ENCODE measurements at places on chromosomes 1 and 21.

GRCh38 chr1:183553331-183553730, 36.9 kb downstream of the NCF2 start:
- DNase-seq: no peak

DNA sequence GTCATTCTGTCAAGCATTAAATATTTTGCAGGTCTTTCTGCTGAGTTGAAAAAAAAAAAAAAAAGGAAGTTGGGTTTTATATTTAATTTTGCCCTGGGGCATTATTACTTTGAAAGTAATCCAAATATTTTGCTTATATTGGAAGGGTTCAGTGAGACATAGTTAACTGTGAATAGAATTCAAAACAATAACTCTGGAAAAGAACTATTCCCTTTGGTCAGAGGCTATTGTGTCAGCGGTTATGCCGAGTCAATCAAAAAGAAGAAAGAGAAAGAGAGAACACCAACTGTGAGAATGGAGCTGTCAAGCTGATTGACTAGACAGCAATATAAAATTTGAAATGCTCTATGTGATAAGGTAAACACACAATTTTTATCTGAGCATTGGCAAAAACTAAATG, 761.7 kb downstream of the ADGRL2 start:
- no peak for DNase-seq

GRCh38 chr1:77170687-77171086, 48.5 kb downstream of the PIGK start:
- no peak for DNase-seq

DNA sequence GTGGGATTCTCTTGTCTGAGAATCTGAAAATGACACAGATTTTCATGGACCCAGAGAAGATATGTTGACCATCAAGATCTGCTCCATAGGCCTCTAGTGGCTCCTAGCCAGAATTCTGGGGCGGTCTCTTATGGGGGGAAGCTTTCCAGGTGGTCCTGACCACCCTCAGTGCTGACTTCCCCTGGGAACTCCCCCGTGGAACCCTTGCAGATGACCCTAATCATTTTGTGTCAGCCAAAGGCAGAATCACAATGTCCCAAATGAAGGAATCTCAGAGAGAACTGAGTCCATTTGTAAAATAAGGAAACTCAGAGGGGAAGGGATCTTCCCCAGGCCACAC, 3.6 kb downstream of the HEYL start:
- DNase-seq: no peak

DNA sequence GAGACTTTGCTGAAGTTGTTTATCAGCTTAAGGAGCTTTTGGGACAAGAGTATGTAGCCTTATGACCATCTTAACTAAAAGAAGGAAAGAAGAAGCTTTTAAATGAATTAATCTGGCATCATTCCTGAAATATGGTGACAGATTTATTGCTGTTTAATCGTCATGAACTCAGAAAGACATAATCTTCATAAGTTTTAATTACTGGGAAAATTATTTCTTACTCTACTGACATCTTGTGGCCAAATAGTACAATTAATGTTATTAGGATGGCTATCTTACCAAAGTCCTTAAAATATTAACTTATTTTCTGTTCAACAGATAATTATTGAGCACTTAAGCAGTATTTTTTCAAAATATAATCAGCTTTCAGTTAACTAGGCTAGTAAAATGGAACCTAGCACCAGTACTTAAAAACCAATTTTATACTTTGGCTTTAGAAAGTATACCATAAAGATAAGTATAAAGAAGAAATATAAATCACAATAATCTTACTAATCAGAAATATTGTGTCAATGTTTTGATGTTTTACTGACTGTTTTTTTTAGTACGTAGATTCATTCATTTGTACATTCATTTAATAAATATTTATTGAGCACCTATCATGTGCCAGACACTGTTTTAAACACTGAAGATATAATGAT, 34.7 kb upstream of the GPR25 start:
- peak; percentile 65 for DNase-seq

- DNase-seq: no peak
Measured at GRCh38 chr1:241789061-241789460, 58.9 kb upstream of the EXO1 start.

Data from Kasumi-1 (cell line).